ENCODE measurements at places on chromosomes 7 and 10.

GRCh38 chr7:14191686-14192098, 202.2 kb upstream of the ETV1 start:
- no peak for DNase-seq

- no peak for DNase-seq
Observed at GRCh38 chr7:134856091-134856490, 76.7 kb downstream of the CALD1 start.

DNA sequence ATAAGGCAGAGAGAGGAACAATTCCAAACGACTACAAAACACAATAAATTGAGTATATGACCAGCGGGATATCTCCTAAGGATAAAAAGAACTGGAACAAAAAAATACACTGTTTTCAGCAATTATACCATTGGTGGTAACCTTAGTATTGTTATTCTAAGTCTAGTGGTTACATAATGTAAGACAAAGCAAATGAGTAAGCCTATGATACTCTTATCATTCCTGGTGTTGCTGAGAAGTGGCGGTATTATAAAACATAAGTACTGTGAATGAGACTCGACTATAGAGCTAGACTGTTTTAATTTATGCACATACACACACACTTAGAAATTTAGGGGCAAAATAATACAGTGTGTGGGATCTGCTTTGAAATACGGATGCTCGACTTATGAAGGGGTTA, 107.7 kb downstream of the NRBF2 start:
- DNase-seq = no peak

DNA sequence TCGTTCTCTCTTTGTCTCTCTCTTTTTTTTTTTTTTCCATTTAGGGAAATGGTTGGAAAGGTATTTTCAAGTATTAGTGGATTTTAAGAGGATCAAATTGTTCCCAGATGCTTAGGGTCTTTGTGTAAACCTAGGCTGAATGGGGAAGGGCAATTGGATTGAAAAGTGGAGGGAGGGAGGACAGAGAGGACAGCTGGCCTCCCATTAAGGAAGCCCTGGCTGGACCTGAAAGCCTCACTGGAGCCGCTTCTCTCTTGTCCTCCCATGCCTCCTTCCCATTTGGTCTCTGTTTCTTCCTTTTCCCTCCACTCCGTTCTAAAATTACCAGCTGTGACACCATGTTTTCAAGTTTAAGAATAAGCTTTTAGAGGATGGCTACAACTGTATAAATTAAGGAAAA, 104.1 kb downstream of the TACC2 start:
- no peak for DNase-seq

DNA sequence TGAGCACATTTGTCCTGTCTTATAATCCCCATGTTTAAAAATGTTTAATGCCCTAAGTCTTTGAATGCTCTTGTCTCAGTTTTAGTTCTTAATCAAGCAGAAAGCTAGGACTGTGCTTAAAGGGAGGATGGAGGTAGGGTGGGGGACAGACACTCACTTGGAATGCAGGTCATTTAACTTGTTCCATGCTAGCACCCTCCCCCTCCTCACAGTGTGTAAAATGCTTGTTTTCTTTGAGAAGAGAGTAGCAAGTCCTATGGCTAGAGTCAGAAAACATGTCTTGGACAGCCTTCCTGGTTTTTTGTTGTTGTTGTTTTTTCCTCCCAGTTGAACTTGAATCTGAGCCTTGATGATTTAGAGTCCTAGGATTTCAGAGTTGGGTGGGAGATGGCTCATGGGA, 114.2 kb downstream of the PLPP4 start:
- no peak for DNase-seq

DNA sequence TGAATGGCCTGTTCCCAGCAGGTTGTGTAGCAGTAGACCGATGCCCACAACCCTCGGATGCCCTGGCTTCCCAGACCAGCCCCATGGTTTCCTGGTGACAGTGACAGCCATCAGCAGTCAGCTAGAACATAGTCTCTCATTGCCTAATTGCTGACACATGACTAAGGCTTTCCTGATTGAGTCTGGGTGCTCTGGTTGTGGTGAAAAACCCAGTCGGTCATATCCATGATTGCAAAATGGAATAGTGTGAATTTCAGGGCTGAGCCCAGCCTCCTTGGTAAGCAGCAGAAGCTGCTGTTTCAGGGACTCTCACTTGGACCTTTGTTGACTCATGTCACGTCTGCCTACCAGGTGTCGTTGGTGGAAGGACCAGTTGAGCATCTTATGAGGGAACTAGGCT, 36.6 kb downstream of the POR start:
- DNase-seq = no peak

DNA sequence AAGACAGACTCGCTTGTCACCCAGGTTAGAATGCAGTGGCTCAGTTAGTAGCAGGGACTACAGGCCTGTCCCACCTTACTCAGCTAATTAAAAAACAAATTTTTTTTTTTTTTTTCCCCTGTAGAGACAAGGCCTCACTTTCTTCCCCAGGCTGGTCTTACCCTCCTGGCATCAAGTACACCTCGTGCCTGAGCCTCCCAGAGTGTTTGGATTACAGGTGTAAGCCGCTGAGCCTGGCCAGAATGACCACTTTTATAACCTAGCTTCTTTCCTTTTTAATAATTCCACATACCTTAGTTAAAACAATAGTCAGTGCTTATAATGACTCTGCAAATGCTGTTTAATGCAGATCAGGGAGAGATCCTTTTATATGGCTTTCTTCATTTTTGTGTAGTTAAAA, 31.3 kb downstream of the RSBN1L start:
- no peak for DNase-seq

DNA sequence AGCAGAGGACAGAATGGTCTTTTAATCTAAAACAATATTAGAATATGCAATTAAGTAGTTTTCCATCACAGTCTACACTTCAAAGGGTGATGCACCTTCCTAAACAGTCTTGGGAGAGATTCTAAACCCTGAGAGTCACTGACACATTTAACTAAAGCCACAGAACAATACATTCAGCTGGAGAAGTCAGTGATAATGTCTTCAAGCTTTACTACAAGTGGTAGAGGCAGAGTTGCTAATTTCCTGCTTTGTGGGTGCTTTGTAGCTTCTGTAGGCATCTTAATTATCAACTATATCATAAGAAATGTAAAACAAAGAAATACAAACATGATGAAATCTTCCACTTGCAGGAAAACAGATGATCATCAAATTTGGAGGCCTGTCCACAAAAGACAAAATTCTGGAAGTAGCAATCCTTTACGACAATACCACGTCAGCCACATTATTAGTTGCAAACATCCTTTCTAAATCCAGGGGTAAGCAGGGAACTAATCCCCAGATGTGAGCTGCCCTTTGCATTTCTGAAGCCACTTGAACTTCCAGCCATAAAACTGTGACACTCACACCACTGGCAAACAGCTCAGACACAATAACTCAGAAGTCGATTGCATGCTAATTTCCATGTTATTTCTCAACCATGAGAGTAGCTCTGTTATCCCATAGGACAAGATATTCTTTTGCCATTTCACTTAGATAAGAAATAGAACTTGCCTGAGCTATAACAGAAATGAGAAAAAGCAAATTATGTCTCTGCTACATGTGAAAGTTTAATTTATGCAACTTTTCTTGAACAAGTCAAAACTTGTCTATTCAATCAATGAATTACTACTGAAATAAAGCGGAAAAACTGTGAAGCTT, 212.2 kb downstream of the FAM107B start:
- no peak for DNase-seq

GRCh38 chr7:100435401-100436304, 644 bp downstream of the PPP1R35 start:
- DNase-seq = peak; percentile 30

GRCh38 chr10:28644647-28645046, 32.7 kb upstream of the BAMBI start:
- DNase-seq = no peak

- no peak for DNase-seq
Observed at GRCh38 chr7:157136372-157136771, 2.4 kb upstream of the UBE3C start.

- no peak for DNase-seq
Observed at GRCh38 chr10:103558911-103559310, 65.4 kb downstream of the NEURL1 start.

- DNase-seq = peak; percentile 47
Observed at GRCh38 chr10:43843321-43844101, 194.8 kb upstream of the ZNF32 start.

- DNase-seq = peak; percentile 11
Observed at GRCh38 chr7:1538544-1539180, 8.2 kb downstream of the MAFK start.

- no peak for DNase-seq
Observed at GRCh38 chr7:37765872-37766525, 82.4 kb upstream of the NME8 start.

- DNase-seq = no peak
Observed at GRCh38 chr7:79719216-79719615, 265.7 kb upstream of the MAGI2 start.

- no peak for DNase-seq
Observed at GRCh38 chr7:85230623-85231022, 43.8 kb upstream of the SEMA3D start.

DNA sequence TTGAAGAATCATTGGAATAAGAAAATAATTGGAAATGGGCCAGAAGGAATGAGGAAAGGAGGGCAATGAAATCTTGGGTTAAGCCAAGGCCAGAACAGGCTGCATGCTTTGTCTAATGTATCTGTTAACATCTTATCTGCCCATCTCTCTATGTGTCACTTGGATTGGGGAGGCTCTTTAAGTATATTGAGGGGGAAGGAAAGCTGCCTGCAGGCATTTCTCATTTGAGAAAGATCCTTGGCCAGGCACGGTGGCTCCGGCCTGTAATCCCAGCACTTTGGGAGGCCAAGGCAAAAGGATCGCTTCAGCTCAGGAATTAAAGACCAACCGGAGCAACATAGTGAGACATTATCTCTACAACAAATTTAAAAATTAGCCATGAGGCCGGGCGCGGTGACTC, 14.3 kb downstream of the PCBD1 start:
- DNase-seq = no peak

DNA sequence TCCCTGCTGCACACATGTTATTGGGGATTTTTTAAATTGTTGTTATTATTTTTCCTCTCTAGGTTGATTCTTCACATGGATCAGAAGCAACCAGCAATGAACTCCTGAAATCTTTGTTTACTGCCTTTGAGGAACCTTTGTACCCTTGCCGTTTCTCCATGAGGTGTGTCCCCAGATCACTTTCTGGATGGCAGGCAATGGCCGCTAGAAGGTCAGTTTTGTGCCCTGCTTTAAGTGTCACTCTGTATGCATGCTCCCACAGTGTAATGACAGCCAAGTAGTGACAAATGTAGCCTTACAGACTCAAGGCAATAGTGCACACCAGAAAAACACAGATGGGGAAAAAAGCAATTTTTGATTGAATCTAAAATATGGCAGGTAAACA, 47.7 kb upstream of the NRP1 start:
- DNase-seq = no peak

DNA sequence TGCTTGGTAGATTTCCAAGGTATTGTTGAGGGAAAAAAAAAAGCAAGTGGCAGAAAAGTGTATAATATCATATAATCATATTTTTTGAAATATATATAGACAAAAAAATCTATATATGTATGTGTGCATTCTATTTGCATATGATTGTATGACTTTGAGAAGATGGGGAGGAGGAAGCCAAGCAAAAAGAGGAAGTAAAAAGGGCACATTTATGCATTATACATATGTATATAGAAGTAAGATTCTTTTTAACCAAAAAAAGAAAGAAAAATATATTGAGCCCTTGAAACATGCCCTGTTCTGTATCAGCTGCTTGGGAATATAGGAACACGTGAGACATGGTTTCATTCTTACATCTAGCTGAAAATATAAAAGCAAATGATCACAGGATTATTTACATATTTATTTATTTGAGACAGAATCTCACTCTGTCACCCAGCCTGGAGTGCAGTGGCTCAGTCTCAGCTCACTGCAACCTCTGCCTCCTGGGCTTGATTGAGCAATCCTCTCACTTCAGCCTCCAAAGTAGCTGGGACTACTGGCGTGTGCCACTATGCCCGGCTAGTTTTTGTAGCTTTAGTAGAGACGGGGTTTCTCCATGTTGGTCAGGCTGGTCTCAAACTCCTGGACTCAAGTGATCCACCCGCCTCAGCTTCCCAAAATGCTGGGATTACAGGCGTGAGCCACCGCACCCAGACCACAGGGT, 18.0 kb upstream of the SLF2 start:
- DNase-seq = no peak

GRCh38 chr7:45980973-45981372, 59.9 kb upstream of the IGFBP3 start:
- DNase-seq = no peak

DNA sequence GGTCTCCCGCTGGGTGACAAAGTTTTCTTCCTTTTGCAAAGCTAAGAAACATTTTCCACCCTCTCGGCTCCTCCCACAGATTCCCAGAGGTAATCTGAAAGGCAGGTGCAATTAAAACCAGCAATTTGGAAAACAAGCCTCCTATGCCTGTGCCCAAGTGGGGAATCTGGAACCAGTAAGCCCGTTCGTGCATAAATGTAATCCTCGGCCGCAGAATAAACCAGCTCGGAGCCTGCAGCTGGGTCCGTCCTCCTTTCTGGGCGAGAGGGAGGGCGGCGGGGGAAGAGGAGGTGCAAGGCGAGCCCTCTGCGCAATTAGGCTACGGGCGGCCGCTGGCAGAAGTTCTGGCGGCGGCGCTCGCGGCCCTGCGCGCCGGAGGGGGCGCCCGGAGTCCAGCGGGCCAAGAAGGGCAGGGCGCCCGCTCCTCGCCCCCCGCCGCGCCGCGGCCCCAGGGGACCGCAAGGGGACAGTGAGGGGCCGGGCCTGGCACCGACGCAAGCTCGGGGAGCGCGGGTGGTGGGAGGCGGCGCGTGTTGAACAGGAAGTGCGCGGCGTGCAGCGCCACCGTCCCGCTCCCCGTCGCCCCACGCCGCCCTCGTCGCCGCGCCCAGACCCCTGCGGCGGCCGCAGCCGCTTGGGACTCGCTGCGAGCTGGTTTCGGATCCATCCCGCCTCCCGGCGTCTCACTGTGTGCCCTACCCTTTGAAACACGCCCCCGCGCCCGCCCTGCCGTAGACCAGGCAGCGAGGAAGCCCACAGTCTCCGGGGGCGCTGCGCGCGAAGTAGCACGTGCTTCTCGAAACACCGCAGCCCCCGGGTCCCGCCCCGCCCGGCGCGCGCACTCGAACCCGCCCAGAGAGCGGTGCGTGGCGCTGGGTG, at the start of gene PRKAG2:
Gene PRKAG2, minus strand, starts transcription at position 217 of the 879 bp plus-strand sequence. CDS start 495 bp downstream, outside the sequence.
- peak; percentile 70 for DNase-seq

DNA sequence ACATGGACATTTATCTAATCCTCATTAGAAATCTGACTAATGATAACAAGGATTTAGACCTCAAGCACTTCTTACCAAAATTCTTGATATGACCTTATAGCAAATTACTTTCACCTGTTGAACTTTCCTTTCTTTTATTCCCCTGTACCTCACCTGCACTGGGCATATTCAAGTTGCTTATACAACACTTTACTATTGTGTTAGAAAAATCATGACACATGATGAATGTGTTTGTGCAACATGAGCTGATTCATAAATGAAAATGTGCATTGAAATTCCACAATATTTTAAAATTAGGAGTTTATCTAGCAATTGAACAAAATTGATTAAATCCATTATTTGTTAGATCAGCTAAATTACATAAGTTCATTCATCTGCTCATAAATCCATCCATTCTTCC, 160.6 kb downstream of the CFTR start:
- DNase-seq = no peak
